ENCODE measurements at places on chromosomes 1 and 21.

DNA sequence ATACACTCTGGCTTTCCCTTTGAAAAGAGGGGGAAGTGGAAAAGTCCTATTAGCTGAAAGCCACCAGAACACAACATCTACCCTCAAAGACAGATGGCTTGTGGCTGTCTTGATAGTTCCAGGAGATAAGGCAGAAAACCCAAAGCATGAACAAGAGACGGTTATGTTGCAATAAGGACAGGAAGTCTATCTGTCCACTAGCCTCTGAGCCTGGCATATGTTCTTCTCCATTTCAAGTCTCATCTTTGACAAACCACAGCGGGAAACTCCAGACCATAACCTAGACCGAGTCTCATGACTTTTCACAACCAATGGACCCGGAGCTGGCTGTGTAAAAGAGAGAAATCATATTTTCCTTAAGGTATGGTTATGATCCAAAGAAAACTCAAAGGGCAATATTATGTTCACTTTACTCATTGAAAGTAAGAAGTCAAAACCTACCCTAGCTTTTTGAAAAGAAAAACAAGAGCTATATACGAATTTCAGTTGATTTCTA lies 33.8 kb downstream of the DUSP10 start:
- no peak for DNase-seq

DNA sequence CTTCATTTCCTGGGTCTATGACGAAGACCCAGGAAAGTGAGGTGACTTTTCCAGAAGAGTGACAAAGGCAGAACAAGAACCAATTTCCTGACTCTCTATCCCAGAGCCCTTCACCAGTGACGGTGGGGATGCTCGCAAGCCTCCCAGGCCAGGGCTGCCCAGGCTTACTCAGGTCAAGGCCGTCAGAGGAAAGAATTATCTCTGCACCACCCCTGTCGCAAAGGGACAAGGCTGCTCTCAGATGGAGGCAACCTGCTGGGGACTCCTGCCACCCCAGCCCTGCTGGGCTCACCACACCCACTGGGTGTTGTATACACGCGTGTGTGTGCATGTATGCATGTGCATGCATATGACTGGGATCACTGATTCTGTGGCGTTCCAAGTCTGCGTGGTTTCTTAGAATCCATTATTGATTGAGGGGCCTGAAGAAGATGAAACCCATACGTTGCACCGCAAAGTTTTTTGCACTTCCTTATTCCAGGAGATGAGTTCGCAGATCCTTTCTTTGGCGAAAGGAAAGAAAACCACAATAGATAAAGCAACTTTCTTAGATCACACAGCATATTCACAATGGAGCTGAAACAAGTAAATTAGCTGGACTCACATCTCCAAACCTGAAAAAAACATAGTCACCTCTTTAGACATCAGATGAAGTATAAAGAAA lies 255.8 kb downstream of the RHOU start:
- DNase-seq: no peak

GRCh38 chr1:117077267-117077666 lies 17.1 kb downstream of the TTF2 start:
- peak; percentile 16 for DNase-seq

- DNase-seq: no peak
Measured at GRCh38 chr1:154682254-154682653, 74.3 kb upstream of the ADAR start.

GRCh38 chr1:33370301-33370700 lies 49.4 kb upstream of the A3GALT2 start:
- no peak for DNase-seq

- DNase-seq: no peak
Measured at GRCh38 chr1:200282497-200283122, 127.2 kb downstream of the ZNF281 start.

Data from hypothalamus (tissue), 51 donors.